ENCODE measurements at places on chromosomes 6 and 20.

DNA sequence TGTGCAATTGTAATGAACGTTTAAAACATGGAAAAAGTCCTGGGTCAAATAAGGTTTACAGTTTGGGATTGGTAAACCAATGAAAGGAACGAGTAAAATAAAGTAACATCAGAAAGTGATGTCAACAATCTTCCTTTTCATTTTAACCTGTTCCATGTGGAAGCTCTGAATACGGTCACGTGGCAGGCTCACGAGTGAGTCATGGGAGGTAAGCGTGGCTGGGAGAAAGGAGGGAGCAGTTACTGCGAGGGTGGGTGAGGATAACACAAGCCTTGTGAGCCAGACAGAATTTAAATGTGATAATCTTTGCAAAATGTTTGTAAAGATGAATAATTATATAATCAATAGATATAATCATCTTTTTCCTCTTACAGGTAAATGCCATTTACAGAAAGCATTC lies 171.3 kb upstream of the HDAC2 start:
- no peak for DNase-seq

GRCh38 chr6:40443842-40444241 lies 143.3 kb downstream of the LRFN2 start:
- DNase-seq, result no peak

- DNase-seq, result no peak
These were observed 4.0 kb downstream of the CDKN1A start for GRCh38 chr6:36682328-36683144.

DNA sequence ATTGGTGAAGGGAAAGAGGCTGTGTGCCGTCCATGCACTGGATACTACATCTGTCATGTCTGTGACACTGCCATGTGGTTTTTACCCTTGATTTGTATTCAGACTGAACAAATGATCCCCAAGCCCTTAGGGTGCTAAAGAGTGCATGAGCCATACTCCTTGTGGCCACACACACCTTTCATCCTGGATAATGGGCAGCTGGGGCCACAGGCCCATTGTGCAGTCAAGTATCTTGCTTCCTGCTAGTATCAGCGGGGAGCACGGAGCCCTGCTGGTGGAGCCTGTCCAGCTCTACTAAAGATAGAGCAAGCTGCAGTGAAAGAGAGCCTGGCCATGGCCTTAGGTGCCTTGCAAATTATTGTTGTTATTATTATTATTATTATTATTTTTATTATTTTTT lies 75.1 kb downstream of the SLX4IP start:
- no peak for DNase-seq

- no peak for DNase-seq
These were observed 2.4 kb downstream of the CMTR1 start for GRCh38 chr6:37435373-37435772.

DNA sequence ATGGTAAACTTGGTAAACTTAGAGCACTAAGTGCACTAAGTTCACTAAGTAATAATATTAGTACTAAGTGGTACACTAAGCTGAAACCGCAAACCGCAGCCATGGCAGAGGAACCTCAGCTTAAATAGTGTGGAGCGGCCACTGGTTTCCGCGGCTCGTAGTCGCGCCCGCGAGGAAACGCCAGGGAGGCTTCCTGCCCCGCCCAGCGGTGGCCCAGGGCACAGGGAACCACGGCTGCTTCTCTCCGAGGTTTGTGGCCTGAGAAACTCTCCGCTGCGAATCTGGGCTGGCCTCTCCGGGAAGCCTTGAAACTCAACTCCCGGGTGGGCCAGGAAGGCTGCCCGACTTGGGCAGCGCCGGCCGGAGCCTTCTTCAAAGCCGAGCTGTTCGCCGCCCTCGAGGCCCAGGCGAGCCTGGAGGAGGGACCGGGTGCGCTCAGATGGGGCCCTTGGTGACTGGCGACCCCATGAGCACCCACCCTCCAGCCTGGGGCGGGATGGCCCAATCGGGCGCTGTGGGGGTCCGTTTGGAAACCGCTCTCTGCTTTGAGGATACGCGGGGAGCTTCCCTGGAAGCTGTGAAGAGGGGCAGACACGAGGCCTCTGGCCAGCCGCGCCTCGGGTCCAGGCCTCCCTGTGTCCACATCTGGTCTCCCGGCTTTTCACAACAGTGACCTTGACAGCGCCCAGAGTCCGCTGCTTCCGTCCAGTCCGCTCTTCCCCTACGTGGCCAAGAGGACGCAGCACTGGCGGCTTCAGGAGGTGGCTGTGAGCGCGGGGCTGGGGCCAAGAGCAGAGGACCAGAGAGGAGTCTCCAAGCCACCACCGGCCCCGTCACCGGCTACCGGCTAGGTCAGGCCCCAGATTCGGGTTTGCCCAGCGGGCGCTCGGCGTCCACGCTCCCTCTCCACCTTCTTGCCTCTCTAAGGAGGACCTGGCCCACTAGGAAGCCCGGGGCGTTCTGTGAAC lies 25.4 kb upstream of the HLA-E start:
- DNase-seq, result peak; percentile 54

DNA sequence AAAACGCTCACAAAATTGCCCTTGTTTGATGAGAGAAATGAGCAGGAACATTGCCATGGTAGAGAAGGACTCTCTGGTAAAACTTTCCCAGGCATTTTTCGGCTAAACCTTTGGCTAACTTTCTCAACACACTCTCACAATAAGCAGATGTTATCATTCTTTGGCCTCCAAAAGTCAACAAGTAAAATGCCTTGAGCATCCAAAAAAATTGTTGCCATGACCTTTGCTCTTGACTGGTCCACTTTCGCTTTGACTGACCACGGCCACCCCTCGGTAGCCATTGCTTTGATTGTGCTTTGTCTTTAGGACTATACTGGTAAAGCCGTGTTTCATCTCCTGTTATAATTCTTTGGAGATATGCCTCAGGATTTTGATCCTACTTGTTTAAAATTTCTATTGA lies 41.1 kb upstream of the PREP start:
- DNase-seq, result no peak

- peak; percentile 53 for DNase-seq
These were observed 12.1 kb upstream of the OCSTAMP start for GRCh38 chr20:46562373-46563169.

- DNase-seq, result no peak
These were observed 13.3 kb downstream of the FRK start for GRCh38 chr6:116047173-116047933.

GRCh38 chr6:162640756-162641155 lies 86.8 kb downstream of the PRKN start:
- no peak for DNase-seq

DNA sequence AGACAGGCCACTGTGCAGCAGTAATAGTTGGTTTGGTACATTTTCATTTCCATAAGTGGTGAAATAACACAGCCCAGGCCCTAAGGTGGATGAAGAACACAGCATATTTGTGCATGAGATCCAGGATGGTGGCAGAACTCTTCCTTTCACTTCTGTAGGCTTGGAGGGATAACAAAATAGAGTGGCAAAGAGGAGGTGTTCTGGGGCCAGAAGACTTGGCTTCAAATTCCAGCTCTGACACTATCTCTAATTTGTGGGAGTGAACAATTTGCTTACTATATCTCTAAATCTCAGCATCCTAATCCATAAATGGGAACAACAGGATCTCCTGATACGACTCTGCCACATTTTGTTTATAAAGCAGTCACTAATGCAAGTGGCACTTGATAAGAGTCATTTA lies 111.7 kb upstream of the FAM184A start:
- no peak for DNase-seq

DNA sequence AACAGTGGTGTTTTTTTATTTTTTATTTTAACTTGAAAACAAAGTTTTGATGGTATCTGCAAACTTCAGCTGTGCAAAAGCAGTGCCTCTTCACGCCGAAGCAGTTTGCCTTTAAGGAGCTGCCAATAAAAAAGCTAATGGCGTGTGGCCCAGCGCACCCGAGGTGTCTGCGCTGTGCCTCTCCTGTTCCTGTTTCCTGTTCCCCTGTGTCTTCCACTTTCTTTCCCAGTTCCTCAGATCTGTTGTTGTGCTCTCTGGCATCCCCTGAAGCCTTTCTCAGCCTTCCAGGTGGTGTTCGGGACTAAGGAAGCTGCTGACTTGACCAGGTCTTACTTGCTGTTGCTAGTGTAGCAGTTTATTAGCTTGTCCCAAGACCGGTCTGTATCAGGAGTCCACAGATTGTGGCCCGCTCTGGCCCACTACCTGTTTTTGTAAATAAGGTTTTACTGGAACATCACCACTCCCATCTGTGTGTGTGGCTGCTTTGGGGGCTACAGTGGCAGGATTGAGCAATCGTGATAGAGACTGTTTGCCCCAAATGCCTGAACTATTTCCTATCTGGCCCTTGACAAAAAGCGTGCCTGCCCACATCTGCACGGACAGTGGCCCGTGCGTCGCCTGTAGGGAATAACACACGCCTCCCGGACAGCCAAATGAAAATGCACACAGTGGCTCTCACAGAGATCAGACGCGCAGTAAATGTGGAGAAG lies 178.3 kb downstream of the TMEM242 start:
- DNase-seq, result no peak

- no peak for DNase-seq
These were observed 59.8 kb downstream of the IRF4 start for GRCh38 chr6:451336-451735.

GRCh38 chr6:139881728-139882211 lies 507.3 kb upstream of the CITED2 start:
- DNase-seq, result no peak
